ENCODE measurements at places on chromosomes 2 and 18.

DNA sequence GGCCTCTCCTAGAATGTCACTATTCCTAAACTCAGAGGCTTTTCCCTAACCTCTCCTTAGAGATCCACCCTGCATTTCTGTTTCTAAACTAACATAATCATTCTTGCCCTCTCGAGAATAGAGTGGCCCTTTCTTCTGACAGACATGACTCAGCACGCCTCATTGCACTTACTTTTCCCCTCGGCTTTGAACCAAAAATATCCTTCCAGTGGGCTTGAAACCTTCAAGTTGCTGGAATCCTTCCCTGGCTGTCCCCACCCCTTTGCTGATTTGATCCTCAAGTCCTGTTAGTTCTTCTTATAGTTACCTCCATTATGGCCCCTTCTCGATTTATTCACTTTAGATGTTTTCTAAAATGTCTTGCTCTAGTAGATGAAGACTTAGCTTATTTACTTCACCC lies 158.0 kb downstream of the LTBP1 start:
- no peak for DNase-seq

DNA sequence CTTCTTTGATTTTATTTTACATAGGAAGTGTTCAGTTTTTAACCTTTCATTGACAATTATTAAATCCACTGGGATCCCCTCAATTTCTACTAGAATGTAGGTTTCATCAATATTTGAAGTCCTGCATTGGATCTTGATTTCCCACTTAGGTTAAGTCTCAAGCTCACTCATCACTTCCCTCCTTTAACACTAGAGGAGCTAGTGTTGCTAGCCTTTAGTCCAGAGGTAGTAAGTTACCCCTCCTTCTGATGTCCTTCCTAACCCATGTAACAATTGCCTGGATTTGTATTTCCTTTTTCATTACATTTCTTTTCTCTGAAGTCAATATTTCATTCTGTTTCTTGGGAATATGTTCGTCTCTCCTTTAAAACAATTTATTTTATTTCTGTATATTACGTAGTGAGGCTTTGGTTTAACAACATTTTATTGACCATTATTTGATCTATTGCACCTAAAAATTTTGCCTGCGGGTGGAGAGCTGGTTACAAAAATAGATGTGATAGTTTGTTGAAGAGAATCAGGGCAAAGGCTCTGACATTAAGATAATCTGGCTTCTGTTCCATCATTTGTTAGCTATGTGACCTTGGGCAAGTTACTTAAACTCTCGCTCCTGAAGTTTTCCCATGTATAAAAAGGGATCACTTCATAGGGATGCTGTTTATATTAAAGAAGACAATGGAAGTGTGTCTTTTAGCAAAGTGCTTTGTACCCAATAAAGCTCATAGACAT lies 833.0 kb downstream of the SLC4A3 start:
- no peak for DNase-seq

- DNase-seq, result no peak
These were observed 99.9 kb upstream of the FN1 start for GRCh38 chr2:215535741-215536140.

DNA sequence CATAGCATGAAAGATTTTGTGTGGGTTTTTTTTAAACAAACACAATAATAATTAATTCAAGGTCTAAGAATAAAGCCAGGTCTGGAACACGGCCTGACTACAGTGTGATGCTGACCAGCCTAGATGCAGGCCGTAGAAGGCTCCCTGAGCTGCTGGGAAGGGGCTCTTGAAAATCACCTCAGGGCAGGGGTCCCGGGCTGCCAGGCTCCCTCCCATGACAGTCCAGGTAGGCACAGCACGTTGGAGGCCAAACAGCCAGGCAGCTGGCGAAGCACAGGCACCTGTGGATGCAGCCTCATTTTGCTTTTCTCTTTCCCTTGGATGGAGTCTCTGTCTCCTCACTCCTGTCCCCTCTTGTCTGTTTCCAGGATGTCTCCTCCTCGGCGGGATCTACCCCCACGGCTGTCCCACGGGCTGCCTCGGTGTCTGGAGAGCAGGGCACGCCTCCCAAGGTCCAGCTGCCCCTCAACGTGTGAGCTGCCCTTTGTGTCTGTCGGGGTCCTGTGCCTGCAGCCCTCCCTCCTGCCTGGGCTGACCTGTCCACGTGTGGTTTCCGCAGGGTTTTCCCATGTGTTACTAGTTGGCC lies 194.5 kb downstream of the SEPTIN10 start:
- DNase-seq, result no peak

DNA sequence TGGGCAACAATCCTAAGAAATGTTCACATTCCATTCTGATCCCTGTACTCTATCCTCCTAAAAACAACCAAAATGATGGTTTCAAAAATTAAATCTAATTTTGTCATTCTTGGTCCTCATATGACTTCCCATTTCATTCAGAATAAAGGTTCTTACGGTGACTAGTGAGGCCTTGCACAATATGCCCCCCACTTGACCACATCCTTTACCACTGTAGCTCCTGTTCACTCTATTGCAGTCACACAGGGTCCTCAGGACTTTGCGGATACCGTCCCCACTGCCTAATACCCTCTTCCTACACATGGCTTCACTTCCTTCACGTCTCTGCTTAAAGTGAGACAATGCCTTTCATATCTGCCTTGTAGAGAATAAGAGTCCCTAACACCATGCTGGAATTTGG lies 1058.7 kb upstream of the KLHL29 start:
- no peak for DNase-seq

- DNase-seq, result no peak
These were observed 46.7 kb downstream of the PXDN start for GRCh38 chr2:1697601-1698000.

DNA sequence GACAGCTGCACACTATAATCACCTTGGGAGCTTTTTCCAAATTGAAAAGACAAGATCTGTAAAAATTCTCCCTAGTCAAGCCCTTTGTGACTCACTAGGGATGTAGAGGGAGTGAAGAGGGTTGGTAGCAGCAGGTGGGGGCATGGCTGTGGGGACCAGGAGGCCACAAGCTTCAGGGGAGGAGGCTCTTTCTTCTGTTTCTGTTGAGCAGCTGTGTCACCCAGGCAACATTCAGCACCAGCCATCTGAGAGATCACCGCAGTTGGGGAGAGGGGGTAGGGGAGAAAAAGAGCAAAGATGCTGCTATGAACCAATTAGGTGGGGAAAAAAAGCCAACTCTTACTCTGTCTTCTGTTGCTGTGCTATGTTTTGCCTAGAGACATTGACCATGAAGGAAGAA lies 352.3 kb upstream of the MEIS1 start:
- DNase-seq, result no peak

- DNase-seq, result no peak
These were observed 49.1 kb upstream of the PIK3C3 start for GRCh38 chr18:41905786-41906527.

DNA sequence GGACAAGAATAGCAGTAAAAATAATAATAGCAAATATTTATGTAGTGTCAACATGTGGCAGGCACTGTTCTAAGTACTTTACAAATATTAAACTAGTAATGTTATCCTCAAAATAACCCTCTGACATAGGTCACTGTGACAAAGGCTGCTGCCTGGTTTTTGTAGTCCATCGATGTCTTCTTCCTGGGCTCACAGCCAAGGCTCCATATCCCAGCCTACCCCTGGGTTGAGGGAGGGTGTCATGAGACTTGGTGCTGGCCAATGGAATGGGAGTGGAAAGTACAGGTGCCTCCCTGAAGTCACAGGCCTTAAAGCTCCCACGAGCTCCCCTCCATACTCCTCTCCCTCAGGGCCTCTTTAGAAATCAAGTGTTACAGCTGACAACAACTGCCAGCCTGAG lies 159.3 kb downstream of the CYRIA start:
- no peak for DNase-seq

DNA sequence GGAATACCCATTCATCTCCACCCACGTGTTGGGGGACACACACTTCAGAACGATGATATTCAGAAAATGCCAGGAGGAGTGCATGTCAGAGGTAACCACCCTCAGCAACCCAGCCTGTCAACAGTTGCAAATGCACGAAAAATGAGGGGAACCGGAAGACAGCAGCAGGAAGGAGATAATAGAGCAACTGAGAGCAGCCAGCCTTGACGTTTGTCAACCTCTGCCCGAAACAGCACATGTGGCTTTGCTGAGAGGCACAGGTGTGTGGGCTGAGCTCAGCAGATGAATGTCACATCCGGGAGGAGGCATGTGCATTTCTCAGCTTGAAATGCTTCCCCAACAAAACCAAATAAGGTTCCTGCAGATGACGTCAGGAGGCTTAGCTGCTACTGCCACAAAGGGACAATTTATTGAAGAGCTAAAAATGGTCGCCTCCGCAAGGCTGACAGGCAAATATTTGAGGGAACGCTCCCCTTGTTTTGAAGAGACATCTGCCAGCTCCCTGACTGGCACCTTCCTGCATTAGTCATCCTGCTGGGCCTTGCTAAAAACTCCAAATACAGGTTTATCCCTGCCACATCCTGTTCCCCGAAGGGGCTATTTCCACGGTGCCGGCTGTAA lies 419.0 kb downstream of the NBAS start:
- no peak for DNase-seq

- no peak for DNase-seq
These were observed 104.1 kb upstream of the TRIB2 start for GRCh38 chr2:12612671-12613070.

- no peak for DNase-seq
These were observed 268.7 kb downstream of the GLI2 start for GRCh38 chr2:121004359-121004758.

DNA sequence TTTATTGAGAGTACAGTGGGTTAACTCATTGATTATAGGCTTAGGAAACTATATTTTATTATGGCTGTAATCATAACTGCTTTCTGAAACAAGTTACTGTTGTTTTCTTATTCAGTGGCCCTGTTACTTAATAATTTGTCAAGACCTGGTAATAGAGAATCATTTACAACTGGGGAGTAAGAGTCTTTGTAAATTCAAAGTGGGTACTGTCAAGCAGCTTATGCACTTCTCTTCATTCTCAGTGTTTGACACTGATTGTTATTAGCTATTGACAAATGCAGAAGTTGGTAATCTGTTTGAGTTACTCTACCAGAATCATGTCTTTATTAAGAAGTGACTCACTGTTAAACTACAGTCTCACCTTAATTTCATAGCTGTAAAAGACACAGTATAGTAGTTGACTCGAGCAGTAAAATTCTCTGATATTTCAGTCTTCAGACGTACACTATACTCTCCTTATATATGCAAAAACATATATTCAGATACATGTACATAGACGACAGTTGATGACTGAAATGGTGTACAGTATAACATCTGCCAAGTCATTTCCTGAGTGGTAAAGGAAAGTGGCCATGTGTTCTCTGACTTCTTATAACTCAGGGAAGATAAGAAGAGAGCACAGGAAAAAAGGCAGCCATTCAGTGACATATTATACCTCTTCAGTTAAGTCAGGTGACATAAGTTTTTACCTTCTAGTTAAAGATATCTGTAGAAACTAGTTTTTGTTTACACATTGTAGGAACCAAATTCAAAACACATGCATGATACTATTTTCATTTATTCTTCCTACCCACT lies 36.0 kb upstream of the TTC27 start:
- DNase-seq, result no peak

DNA sequence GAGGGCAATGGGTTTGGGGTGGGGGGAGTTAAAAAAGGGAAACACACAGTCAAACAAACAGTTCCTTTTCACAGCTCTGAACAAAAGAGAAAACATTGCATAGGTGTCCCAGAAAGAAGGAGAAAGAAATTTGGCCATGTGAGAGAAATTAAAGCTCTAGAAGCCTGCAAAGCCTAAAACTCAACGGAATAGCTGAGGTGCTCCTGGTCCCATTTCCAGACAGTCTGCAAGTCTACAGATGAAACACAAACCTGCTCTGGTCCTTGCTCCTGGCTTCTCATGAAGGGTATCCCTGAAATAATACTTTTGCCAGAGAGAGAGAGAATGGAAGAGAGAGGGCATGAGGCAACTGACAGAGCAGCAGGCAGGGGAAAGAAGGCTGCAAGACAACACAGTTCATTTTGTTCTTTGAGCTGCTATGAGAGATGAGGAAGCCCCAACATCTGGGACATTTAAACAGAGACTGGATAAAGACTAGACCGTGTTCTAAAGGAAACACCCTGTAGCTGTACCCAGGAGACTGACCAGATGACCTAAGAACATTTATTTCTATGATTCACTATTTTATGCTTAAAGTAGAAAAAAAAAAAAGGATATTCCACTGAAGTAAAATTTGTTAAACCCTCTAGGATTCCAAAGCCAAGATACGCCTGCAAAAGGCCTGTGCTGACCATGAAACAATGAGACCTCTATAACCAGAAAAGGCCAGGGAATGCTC lies 57.3 kb upstream of the CYP26B1 start:
- no peak for DNase-seq

DNA sequence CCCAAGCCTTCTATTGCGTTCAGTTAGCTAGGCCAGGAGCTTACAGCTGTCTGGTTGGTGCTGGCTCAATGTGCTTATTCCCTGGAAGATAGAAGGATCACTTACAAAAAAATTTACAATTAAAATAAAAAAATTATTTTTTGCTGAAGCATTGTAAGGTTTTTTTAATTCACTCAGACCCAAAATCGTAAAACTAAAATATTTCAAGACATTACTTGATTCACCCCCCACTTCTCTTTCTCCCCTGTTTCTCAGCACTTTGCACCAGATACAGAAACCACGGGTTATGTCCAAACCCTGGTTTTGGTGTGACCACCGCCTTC lies 911 bp upstream of the PTPRM start:
- no peak for DNase-seq

- DNase-seq, result no peak
These were observed 51.3 kb downstream of the FMNL2 start for GRCh38 chr2:152386266-152386665.

GRCh38 chr2:226965376-226965775 lies 129.5 kb downstream of the RHBDD1 start:
- DNase-seq, result no peak

GRCh38 chr2:84768840-84769239 lies 112.0 kb downstream of the TRABD2A start:
- DNase-seq, result no peak

GRCh38 chr2:27322301-27322765 lies 564 bp downstream of the MPV17 start:
- DNase-seq, result no peak

- DNase-seq, result no peak
These were observed 148.8 kb downstream of the HDAC4 start for GRCh38 chr2:239251971-239252370.

DNA sequence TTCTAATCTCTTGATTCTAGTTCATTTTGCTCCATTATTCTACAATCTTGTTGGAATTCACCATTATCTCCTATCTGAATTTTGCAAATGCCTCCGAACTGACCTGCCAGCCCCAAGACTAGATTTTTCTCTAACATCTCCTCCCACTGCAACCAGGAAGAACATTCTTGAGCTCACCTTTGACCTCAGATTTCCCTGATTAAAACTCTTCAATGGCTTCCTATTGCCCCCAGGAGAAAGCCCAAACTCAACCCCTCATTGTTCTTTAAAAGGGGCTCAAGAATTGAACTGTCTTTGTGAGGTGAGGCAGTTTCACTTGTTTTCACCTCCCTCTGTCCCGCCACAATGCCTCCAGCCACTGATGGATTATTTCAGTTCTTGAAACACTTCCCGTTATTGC lies 784.6 kb upstream of the ZEB2 start:
- DNase-seq, result no peak
